ENCODE measurements at places on chromosomes 5 and 9.

DNA sequence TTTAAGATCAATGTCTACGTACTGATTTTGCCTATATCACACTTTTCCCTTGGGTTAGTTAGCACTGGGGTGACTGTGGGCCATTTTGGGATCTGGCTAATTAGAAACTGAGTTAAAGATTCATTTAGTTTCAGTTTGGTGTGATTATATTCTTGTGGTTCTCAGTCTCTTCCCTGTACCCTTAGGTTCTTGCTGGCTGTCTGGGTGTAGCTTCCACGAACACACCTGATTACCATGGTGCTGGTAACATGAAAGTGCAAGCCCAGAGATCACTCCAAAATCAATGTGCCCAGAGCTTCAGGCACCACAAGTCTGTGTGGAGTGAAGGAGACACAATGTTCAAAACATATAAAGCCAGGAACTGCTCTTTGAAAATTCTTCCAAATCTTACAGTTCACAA lies 248.1 kb downstream of the PDE4D start:
- DNase-seq, result no peak

GRCh38 chr5:1352231-1353219 lies 7.6 kb upstream of the CLPTM1L start:
- no peak for DNase-seq

DNA sequence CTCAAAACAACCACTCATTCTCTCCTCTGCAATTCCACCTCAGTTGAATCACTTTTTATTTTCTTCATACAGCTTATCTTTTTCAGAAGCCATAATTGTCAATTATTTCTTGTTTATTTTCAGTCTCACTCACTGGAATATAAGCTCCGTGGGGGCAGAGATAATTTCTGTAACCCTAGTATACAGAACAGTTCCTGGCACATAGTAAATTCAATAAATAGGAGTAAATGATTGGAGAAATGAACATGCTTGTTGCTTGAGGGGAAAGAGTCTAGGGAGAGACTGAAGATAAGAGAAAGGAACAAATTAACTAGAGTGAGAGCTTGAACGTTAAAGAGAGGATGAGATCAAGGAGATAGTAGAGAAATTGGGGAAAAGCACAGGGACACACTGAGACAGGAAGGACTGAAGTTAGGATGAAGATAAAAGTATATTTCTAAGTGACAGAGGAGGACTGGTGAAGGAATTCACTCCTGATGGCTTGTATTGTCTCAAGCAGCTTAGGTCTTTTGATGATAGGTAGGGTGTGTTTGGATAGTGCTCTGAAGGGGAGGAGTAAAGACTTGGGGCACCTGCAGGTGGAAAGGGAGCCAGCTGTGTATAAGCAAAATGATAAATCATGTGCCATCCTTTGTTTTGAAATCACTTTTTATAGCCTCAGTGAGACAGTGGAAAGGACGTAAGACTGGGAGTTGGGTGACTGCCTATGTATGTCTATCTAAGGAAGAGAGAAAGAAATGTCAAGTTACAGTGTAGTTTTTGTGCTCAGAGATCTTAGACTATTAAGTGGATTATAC lies 2.2 kb downstream of the NAA35 start:
- no peak for DNase-seq

DNA sequence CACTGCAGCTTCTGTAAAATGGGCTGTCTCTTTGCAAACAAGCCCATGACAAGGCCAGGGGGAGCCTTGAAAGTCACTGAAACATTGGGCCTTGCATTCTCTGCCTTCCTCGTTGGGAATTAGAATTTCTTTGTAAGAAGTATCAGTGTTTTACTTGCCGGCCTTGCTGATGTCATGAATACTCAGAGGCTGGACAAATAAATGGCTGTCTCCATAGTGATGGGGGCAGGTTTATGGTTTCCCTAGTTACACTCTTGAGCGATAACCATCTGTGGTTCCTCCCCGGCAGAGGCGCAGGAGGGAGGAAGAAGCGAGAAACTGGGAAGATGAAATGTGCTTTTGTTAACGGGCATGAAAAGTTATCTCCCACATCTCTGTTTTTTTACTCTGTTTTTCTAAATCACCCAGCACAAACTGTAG lies 272.7 kb upstream of the PANK3 start:
- DNase-seq, result no peak

DNA sequence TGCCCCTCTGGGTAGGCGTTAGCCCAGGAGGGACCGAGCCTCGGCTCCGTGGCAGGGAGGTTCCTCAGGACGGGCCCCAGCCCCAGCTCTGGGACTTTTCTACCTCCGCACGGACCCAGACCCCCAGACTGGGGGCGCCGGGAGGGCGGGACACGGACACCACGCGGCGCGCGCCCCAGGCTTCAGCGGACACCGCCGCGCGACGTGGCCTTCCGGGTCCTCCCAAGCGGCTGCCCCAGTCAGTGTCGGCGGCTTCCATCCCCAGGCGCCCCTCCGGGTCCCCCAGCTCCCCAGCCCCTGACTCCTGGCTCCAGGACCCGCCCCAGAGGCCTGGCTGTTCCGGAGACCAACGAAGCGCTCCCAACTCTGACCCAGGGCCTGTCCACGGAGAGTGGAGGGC lies 3.1 kb downstream of the LCNL1 start:
- DNase-seq, result no peak

DNA sequence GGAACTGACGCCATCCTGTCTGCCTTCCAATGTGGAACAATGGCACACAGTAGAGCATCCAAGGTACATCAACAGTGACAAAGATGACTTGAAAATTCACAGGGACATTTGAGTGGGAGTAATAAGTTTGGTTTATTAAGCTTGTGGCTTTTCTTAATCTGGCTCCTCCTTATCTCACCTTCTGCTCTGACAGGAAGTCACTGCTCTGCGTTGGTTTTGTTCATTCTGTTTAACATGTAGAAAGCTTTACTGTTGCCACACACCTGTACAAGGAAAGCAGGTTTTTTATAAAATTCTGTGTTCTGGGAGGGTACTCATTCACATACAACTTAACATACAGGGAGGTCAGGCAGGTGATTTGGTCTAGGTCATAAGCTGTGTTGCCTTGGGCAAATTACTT lies 1.6 kb upstream of the GZMK start:
- DNase-seq, result no peak

DNA sequence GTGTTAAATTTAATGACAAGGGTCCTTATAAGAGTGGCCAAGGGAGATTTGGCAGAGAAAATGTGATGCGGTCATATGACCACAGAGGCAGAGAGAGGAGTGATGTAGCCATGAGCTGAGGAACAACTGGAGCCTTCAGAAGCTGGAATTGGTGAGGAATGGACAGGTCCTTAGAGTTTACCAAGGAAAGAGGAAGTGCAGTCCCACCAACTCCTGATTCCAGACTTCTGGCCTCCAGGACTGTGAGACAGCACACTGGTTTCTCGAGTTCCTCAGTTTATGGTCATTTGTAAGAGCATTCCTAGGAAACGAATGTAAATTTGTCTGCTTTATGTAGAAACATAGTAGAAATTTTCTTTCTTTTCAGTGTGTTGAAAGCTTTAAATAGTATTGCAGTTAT lies 410.1 kb downstream of the CDH18 start:
- DNase-seq, result no peak

DNA sequence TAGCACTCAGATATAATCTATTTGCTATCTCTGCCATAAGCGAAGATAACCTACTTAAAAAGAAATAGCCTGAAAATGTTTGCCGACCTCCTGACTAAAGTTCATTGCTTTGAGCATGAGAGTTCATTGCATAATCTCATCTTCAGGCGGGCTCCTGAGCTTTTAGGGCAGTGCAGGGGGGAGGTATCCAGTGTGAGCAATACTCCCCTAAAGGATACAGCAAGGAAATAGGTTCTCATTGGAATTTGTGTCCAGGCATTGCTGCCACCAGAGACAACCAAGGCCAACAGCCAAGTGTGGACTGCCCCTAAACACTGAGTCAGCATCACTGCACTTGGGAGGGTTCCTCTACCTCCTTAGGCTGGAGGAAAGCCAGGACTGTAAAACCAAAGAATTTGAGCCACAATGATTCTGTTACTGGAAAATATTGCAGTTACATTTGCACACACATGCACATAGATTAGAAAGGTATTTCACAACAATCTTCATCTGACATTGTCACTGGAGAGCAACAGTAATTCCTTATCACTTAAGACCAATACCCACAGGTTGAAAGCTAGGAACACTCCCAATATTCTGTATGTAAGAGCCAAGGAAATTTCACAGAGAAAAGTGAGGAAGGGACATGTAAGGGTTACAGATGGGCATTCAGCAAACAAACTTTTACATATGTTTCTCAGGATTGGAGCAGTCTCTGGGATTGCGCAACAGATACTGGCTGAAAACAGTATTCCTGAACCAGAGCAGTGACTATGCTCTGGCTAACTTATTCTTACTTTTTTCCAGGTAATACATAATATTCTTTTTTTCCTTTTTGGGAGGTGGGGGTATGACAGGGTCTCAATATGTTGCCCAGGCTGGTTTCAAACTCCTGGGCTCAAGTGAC lies 98.6 kb upstream of the TLE1 start:
- no peak for DNase-seq
